ENCODE measurements at places on chromosomes 5 and 9.

DNA sequence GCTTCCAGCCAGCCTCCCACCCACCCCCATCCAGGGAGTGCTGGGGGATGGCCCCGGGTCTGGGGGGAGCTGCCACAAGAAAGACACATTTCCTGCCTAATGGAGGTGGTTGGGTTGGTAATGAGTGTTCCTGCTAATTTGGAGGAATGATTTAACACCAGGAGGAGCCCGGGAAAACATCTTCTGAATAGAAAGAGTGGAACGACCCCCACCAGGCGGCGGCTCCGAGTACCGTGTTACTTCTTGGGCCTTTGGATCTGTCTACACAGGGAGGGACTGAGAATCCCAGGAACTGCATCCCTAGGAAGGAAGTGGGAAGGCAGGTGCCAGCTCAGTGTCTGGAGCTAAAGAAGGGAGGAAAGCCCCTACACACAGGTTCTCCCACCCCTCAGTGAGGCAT is 64.6 kb downstream of the TSPAN17 start:
- no peak for DNase-seq

- DNase-seq, result no peak
These were observed 13.5 kb downstream of the NR4A3 start for GRCh38 chr9:99835142-99835541.

- no peak for DNase-seq
These were observed 184.5 kb downstream of the TRIO start for GRCh38 chr5:14327624-14328023.

DNA sequence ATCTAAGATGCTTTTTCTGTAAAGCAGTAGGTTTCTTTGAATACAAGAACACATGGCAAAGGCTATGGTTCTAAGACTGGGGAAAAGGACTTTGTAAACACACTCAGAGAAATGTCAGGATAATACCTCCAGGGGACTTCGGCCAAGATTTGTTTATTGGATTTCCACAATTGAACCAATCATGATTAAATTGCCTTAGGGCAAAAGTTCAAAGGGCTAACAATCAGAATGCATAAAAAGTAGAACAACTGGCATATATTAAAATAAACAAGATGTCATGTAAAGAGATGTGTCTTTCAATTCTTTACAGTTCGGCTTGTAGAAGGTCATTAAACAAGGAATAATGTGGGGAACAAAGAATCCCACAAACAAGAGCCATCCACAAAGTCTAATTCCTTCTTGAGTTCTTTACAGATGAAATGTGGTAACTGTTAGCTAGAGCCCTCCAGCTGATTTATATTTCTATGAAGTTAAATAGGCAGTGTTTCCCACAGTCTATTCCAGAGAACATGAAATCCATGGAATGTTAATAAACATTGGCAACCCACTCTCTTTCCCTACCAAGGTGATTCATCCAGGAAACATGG is 565.5 kb downstream of the ZNF608 start:
- no peak for DNase-seq

GRCh38 chr9:122115176-122116035 is 22.3 kb upstream of the TTLL11 start:
- DNase-seq, result no peak

GRCh38 chr9:132142924-132143323 is 18.9 kb upstream of the NTNG2 start:
- DNase-seq, result no peak

DNA sequence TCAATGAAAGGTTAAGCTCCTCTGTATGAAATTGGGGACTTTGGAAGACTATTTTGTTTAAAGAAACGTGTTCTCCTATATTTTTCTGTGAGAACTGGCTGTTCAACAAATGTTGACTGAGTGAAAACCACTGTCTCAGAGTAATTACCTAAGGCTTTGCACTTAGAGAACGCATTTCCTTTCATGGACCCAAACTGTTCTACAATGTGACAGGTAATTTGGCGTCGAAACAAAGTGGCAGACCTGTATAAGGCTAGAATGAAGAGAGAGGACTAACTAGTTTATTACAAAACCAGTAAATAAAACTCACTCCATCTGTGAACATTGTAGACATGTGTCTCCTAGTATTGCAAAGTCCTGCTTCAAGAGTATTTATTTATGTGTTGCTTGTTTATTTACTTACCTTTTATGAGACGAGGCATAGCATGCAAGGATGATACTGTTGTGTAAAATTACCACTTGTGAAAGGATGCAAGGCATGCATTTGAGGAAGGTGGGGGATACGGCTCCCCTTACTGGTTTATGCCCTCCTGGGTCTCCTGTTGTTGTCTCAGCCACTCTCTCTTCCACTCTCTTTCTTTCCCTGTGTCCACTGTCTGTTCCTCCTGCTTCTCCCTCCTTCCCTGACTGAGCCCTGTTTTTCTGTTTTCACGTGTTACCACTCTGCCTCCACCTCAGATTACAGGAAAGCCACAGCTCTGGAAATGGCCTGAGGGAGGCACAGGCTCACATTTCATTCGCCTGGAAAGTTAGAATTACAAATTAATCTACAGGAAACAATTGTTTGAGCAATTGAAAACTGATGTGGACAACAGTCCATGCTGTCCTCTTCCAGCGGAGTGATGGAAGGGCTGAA is 444.0 kb upstream of the ZNF608 start:
- no peak for DNase-seq

DNA sequence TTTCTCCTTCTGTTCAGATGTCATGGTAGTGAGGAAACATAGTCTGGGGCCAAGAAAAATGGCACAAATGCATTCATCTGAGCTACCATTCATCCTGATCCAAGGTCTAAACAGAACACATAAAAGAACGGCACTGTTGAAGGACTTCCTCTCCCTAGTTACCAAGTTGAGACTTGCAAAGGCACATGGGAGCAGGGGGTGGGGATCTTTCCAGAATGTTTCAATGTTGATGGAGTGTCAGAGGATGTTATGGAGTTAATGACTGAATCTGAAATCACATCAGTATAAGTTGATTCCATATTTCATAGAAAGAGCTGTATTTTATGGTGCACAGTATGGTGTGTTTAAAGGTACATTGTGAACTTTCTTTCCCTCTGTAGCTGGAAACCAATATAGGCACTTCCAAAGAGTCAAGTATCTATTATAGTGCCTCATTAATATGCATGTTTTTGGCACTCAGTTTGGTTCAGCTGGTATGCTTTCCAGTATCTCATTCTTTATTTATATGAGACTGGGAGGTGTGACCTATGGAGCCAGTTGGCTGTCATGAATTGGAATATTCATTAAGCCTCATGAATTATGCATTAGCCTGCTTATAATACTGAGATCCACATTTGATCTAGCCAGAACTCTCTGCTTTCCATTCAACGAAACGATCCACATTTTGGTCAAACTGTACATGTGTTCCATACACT is 603.0 kb downstream of the NR2F1-AS1 start:
- DNase-seq, result no peak

- DNase-seq, result no peak
These were observed 259.4 kb downstream of the HSPA4 start for GRCh38 chr5:133311176-133311575.

DNA sequence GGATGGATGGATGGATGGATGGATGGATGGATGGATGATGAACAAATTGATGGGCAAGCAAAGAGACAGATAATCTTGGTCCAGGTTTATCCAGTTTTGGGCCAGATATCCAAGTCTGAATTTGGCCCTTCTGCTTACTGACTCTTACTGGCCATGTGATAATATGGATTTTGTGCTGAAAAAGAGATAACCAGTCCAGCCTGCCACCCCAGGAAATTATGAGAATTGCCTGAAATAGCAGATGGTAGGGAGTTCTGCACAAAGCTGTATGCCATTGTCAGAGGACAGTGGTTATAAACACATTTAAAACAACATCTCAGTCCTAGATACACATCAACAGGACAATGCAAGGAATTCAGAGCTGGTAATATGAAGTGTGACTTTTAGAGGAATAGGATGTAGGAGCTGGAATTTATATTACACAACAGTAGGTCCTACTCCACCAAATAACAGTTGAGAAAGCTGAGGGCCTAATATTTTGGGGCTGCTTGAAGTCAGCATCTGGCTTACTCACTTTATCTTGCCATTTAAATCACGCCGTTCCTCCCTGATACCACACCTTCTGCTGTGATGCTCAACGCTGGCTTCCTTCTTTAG is 9.0 kb upstream of the FAT2 start:
- no peak for DNase-seq

- no peak for DNase-seq
These were observed 218.4 kb downstream of the EBF1 start for GRCh38 chr5:158881091-158881880.

GRCh38 chr5:180194410-180195345 is 14.3 kb downstream of the RASGEF1C start:
- DNase-seq, result no peak

GRCh38 chr9:129441852-129442251 is 179.0 kb downstream of the C9orf50 start:
- DNase-seq, result no peak

DNA sequence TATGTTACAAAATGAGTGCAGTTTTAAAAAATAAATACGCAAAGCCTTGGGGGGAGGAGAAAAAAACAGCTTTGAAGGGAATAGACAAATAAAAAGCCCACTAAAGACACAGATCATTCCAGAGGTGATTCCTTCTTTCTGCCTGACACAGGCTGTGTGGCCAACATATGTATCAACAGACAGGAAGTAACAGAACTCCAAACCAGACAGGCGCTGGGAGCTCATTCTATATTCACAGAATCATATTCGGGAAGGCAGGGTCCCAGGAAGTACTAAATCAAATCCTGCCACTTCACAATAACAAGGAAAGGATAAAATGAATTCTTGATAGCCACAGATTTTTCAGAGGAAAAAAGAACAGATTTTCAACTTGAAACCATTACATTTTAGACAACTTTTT is 62.1 kb downstream of the SEMA5A start:
- no peak for DNase-seq

DNA sequence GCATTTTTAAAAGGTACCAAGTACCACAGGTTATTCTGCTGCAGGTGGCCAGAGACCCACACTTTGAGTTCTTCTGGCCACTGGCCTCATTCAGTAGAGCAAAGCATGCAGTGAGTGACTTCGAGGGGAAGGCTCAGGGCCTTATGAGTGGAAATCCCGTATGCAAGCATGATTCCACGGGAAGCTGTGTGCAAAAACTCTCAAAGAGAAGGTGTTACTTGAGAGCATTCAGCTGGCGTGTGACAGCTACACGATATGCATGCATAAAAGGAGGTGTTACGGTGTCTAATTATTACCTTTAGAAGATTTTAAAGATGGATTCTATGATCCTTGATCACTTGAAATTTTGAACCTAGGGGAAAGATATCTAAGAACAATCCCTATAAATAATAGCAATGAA is 160.3 kb downstream of the ENC1 start:
- DNase-seq, result no peak

DNA sequence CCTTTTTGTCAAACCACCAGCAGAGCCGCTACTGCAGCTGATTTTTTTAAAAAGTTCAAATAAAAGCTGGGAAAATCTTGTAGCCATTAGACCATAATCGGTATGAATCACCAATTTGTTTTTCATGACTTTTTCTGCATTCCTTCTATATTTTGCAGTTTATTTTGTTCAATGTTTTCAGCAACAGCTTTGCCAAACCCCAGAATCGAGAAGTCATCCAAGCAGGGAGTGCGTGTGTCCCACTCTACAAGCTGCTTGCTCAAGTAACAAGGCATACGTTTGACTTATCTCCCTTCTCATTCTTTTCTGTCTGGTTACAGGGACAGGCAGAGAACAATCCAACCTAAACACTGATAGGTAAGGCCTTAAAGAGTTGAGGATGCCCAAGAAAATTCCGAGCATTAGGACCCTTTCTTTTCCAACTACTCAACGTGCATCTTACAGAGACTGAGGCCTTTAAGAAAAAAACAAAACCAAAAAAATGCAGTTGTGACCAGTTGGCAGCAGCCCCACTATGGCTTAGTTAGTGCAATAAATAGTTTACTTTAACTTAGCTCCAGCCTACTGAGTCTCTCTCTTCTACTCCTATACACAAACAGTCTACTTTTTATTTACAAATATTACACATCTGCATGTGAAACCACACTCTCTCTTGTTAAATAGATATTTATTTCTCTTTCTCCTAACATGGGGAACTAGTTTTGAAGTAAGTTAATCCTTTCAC is 134.7 kb upstream of the SLIT3 start:
- no peak for DNase-seq

DNA sequence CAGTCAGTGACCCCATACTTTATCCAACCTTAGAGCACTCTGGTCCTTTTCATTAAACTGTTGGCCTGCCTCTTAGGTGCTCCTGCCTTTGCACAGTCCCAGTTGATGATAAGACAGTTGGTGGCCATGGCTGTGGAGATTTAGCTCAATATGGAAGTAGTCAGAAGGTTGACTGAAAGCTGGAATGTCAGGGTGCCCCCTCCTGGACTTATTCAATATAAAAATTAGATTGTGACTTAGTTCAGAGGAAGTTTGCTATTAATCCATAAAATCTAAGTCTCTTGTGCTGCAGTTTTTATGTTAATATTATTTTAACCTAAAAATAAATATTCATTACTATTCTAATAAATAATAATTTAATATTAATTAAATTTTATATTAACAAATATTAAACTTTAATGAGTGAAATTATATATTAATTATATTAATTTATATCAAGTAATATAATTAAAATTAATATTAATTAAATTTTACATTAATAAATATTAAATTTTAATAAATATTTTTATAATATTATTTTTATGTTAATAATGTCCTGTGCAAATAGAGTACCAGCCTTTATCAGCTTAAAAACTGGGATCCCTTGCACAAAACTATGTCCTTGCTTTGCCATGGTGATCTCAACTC is 77.7 kb upstream of the ADAMTSL1 start:
- DNase-seq, result no peak

- peak; percentile 36 for DNase-seq
These were observed 4.8 kb upstream of the SMU1 start for GRCh38 chr9:33081128-33081851.

DNA sequence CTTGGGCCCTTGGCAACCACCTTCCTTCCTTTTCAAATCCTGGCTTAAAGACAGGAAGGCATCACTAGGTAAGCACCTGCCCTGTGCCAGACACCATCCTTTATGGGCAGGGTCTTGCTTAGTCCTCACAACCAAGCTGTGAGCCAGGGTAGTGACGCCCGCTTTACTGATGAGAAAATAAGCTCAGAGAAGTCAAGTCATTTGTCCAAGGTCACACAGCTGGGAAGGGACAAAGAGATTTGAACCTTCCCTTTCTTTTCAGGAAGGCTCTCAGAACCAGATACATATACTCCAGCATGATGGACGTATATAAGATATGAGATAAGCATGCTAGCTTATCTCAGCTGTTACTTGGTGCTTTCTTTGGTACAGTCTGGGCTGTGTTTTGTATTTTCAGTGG is 76.9 kb downstream of the SH3PXD2B start:
- no peak for DNase-seq

DNA sequence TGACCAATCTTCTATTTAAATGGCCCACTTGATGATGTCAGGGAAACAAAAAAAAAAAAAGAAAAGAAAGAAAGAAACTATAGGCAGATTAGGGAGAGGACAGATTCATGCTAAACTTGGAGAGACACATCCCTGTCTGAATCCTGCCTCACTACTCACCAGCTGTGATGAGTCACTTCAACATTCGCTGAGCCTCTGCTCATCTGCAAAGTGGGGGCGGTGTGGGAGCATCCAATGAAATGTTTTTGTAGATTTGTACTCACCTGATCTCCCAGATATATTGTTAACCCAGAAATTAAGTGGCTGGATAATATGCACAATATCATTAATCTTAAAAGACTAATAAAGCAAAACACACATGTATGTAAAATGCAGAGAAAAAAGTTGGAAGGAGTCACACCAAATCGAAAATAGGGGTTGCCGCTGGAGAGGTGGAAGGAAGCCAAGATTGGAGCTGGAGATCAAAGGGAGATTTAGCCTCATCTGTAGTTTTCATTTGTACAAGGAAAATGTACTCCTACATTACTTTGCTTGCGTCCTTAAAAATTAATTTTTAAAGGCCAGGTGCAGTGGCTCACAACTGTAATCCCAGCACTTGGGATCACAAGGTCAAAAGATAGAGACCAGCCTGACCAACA is 17.0 kb upstream of the ERGIC1 start:
- peak; percentile 79 for DNase-seq

All from epithelial cell of prostate (primary cell).